Cortex of kidney (tissue), 1 donor: ENCODE measurements at places on chromosomes 7 and 10.

- no peak for DNase-seq
These were observed 171.9 kb downstream of the PRKG1 start for GRCh38 chr10:51246156-51246555.

DNA sequence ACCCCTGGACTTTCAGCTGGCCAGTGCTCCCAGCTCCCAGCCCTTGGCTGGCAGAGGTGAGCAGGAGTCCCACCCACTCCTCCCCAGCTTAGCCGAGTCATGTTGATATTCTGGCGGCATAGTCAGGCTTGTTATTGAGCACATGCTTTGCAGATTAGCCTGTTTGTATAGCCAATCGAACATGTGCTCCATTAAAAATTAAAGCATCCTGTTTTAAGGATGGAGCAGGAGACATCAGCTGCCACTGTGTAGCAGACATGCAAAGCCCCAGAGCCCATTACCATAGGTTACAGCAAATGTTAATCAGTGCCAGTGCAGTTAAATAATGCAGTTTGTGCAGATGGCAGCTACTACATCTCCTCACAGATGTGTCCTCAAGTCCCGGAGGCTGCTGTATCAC is 574.6 kb upstream of the GALNT17 start:
- DNase-seq = no peak

DNA sequence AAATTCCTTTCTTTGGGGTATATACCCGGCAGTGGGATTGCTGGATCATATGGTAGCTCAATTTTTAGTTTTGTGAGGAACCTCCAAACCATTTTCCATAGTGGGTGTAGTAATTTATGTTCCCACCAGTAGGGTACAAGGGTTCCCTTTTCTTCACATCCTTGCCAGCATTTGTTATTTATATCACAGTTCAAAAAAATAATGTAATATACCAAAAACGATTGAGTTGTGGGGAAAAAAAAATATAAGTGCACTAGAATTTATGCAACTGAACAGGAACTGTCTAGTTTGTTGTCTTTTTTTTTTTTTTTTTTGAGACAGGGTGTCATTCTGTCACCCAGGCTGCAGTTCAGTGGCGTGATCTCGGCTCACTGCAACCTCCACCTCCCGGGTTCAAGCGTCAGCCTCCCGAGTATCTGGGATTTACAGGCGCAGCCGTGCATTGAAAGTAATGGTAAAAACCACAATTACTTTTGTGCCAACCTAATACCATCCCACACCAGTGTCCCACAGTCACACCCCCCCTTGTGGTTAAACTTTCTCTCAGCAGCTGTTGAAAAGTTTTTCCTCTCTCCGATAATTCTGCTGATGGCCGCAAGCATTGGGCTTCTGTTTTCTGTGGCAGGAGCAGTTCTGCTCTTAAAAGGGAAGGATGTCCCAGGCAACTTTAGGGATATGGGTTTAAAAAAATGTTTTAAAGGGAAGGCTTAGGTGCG is 6.8 kb upstream of the LAT2 start:
- DNase-seq = no peak

GRCh38 chr10:126781450-126782216 is 111.1 kb upstream of the C10orf90 start:
- DNase-seq = no peak

GRCh38 chr10:125023255-125023654 is 81.3 kb downstream of the ZRANB1 start:
- DNase-seq = no peak

- no peak for DNase-seq
These were observed at the start of gene PLPP4 for GRCh38 chr10:120456626-120457430. Gene PLPP4, plus strand, starts transcription at chr10:120457227. Its CDS starts 79 bp downstream, at chr10:120457306.

- DNase-seq = no peak
These were observed 154.7 kb downstream of the RNLS start for GRCh38 chr10:88428442-88428841.
